ENCODE measurements at places on chromosomes 1 and 21. TPM values are rescaled to one million over a fixed set of nuclear protein-coding genes. Genes with fewer than 3 reads are reported as not detected.

- H3K36me3 ChIP-seq: no peaks in the 10 kb centered on the region
- no peak for DNase-seq
- no peaks in the 10 kb centered on the region for H3K27me3 ChIP-seq
- no peak overlapping the region for H3K27ac ChIP-seq
- H3K4me3 ChIP-seq: no peak overlapping the region
Observed at GRCh38 chr1:58456470-58456869, 90.1 kb downstream of the OMA1 start.

TNNT2 gene
- total RNA-seq: 2.2 TPM

DNA sequence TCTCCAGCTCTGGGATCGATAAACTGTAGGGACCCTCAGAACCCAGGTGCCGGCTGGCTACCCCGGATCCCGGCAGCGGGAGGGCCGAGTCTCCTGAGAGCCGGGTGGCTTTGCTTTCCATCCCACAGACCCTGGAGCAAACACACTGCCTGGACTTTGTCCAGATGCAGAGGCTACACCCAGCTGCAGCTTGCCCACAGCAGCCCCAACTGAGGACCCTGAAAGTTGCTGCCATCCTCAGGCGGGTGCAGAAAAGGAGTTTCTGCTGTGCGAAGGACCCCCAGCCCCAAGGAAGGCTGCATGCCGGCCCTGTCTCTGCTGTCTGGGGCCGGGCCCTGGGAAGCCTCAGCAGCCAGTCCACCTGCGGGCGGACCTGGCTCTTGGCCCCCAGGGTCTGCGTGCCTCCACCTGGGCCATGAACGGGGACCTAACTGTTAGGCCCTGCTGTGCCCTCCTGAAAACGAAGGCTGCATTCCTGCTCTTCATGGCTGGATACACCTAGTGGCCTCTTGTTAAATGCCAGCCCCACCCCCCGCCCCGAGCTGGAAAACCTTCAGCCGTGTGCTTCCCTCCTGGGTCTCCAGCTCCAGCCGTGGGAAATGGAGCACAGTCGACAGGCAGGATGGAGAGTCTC, 97.5 kb upstream of the ARHGEF16 start:
- no peaks in the 10 kb centered on the region for H3K4me1 ChIP-seq
- peaks cover 50% of the 10 kb centered on the region for H3K27me3 ChIP-seq
- no peak for DNase-seq
- H3K36me3 ChIP-seq: no peaks in the 10 kb centered on the region
- H3K27ac ChIP-seq: no peak overlapping the region

SYT14 gene
- total RNA-seq: 2.1 TPM

CATSPERE gene
- 0.49 TPM for total RNA-seq

- H3K4me1 ChIP-seq: no peaks in the 10 kb centered on the region
- DNase-seq: no peak
- H3K36me3 ChIP-seq: no peaks in the 10 kb centered on the region
- H3K27ac ChIP-seq: no peak overlapping the region
- no peak overlapping the region for H3K4me3 ChIP-seq
Observed at GRCh38 chr1:65911679-65912078, 119.0 kb downstream of the PDE4B start.

FGR gene
- total RNA-seq: not detected

DNA sequence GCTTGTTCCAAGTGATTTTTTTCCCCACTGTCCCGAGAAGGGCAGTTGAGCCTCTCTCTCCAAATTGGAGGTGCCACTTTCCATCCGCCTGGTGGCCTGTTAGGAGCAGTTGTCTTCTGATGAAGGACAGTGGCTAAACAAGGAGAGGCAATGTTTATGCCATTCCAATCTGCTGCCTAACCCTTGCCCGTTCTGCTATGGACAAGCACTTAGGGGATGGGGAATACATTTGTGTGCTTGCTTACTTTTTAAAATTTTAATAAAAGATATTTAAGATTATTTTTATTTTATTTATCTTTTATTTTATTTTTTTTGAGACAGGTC, 12.0 kb downstream of the COQ8A start:
- H3K27ac ChIP-seq: no peak overlapping the region
- H3K4me1 ChIP-seq: peaks cover 2% of the 10 kb centered on the region
- H3K4me3 ChIP-seq: no peak overlapping the region
- no peaks in the 10 kb centered on the region for H3K27me3 ChIP-seq
- H3K36me3 ChIP-seq: no peaks in the 10 kb centered on the region

- no peaks in the 10 kb centered on the region for H3K36me3 ChIP-seq
- DNase-seq: no peak
- no peak overlapping the region for H3K27ac ChIP-seq
- H3K27me3 ChIP-seq: peaks cover 11% of the 10 kb centered on the region
- H3K4me3 ChIP-seq: no peak overlapping the region
- peaks cover 9% of the 10 kb centered on the region for H3K4me1 ChIP-seq
Observed at GRCh38 chr1:63010913-63011660, 227.2 kb downstream of the ATG4C start.

DNA sequence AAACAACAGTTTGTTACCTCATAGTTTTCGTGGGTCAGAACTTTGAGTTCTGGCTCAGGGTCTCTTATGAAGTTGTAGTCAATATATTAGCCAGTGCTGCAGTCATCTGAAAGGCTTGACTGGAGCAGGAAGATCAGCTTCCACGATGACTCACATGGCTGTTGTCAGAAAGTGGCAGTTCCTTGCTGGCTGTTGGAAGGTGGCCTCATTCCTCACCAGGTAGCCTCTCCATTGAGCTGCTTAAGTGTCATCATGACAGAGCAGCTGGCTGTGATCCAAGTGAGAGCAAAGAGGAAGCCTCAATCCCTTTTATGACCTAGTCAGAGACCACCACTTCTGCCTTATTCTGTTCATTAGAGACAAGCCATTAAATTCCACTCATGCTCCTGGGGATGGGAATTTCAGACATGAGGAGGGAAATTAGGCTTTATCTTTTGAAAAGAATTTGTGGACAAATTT, 5.6 kb downstream of the OSBPL9 start:
- H3K36me3 ChIP-seq: peaks cover 8% of the 10 kb centered on the region
- peak overlapping the region; percentile 88 for H3K27ac ChIP-seq
- peak; percentile 69 for DNase-seq
- peak overlapping the region; percentile 3 for H3K4me3 ChIP-seq

GRCh38 chr21:15731243-15731613, 1.4 kb downstream of the USP25 start:
- DNase-seq: no peak
- no peaks in the 10 kb centered on the region for H3K27me3 ChIP-seq
- H3K4me1 ChIP-seq: peaks cover 17% of the 10 kb centered on the region
- H3K27ac ChIP-seq: peak overlapping the region; percentile 77

DNA sequence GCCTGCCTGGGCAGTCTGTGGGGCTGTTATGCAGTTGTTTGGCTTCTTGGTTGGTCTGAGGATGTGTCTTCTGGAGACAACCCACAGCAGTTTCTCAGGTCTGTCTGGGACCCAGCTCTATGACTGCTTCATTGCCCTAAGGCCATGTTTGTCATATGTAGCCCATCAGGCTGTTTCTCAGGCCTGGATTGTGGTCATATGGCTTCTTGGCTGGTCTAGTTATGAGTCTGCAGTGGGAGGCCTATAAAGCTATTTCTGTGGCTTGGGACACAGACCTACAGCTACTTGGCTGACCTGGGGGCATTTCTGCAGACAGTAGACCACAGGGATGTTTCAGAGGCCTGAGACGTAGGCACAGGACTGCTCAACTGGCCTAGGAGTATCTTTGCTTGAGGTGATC, 41.5 kb downstream of the CHIA start:
- no peak for DNase-seq
- H3K27ac ChIP-seq: no peak overlapping the region
- H3K4me3 ChIP-seq: no peak overlapping the region
- no peaks in the 10 kb centered on the region for H3K36me3 ChIP-seq
- H3K4me1 ChIP-seq: no peaks in the 10 kb centered on the region
- H3K27me3 ChIP-seq: peaks cover 27% of the 10 kb centered on the region

- peaks cover 19% of the 10 kb centered on the region for H3K4me1 ChIP-seq
- H3K36me3 ChIP-seq: peaks cover 58% of the 10 kb centered on the region
- peak overlapping the region; percentile 79 for H3K27ac ChIP-seq
- no peaks in the 10 kb centered on the region for H3K27me3 ChIP-seq
- peak overlapping the region; percentile 80 for H3K4me3 ChIP-seq
Observed at GRCh38 chr1:1347663-1348419, 1.4 kb downstream of the DVL1 start.

Data from Calu3 (cell line).